ENCODE measurements at places on chromosomes 11 and 22.

DNA sequence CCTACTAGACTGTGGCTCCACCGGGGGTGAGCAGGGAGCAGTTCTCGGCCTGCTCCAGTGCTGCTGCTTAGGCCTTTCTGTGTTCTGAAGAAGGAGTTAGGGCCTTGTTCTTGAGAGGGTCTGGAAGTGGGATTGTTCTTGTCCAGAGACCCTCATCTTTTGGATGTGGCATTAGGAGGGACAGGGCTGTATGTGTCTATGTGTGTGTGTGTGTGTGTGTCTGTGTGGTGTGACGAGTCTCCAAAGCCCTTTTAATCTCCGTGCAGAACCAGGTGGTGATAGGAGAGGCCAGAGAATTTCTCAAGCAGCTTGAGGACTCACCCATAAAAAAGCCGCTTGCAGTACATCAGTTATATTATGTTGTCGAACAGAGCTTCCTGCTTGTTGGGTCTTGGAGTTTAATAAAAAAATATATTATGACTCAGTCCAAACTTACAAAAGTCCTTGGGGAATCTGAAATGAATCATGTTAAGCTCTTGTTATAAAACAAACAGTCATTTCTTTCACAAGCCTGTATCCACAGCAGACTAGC is 196.5 kb downstream of the TENM4 start:
- no peaks in the 10 kb centered on the region for H3K36me3 ChIP-seq
- no peak overlapping the region for H3K27ac ChIP-seq
- H3K27me3 ChIP-seq: no peaks in the 10 kb centered on the region
- peaks cover 3% of the 10 kb centered on the region for H3K4me1 ChIP-seq
- no peak for DNase-seq

GRCh38 chr22:45642986-45643385 is 28.6 kb upstream of the ATXN10 start:
- H3K36me3 ChIP-seq: no peaks in the 10 kb centered on the region
- H3K4me3 ChIP-seq: no peak overlapping the region
- DNase-seq: no peak
- H3K4me1 ChIP-seq: peaks cover 11% of the 10 kb centered on the region
- no peak overlapping the region for H3K27ac ChIP-seq
- H3K27me3 ChIP-seq: peaks cover 14% of the 10 kb centered on the region

DNA sequence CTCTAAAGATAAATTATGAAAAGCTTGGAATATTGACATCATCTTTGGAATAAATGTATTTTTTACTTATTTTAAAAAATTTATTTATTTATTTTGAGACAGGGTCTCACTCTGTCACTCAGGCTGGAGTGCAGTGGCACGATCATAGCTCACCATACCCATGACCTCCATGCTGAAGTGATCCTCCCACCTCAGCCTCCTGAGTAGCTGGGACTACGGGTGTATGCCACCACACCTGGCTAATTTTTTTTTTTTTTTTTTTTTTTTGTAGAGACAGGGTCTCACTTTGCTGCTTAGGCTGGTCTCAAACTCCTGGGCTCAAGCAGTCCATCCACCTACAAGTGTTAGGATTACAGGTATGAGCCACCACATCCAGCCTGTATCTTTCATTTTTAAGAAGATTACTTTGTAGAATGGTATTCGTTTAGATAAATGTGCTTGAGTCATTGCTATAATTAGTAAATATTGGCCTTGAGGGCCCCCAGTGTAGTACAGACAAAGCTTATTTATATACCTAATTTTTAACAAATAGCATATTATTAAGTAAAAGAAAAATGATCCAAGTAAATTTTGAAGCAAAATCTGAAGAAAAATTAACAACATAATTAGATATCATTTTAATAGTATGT is 8.5 kb downstream of the SWAP70 start:
- no peak for DNase-seq
- H3K4me3 ChIP-seq: no peak overlapping the region
- H3K36me3 ChIP-seq: no peaks in the 10 kb centered on the region
- H3K27me3 ChIP-seq: no peaks in the 10 kb centered on the region
- no peaks in the 10 kb centered on the region for H3K4me1 ChIP-seq
- no peak overlapping the region for H3K27ac ChIP-seq

GRCh38 chr11:10771457-10771856 is 20.4 kb downstream of the CTR9 start:
- H3K27ac ChIP-seq: no peak overlapping the region
- no peak overlapping the region for H3K4me3 ChIP-seq
- peaks cover 65% of the 10 kb centered on the region for H3K36me3 ChIP-seq
- H3K4me1 ChIP-seq: peaks cover 6% of the 10 kb centered on the region

- H3K27ac ChIP-seq: no peak overlapping the region
- no peak for DNase-seq
- H3K4me1 ChIP-seq: no peaks in the 10 kb centered on the region
- no peak overlapping the region for H3K4me3 ChIP-seq
- H3K27me3 ChIP-seq: no peaks in the 10 kb centered on the region
Observed at GRCh38 chr11:70437111-70437784, 38.9 kb downstream of the CTTN start.
